ENCODE measurements at places on chromosomes 2 and 18.

- no peak for DNase-seq
Measured at GRCh38 chr2:8550937-8551621, 130.8 kb upstream of the ID2 start.

GRCh38 chr2:66478731-66479316, 43.9 kb downstream of the MEIS1 start:
- DNase-seq, result no peak

DNA sequence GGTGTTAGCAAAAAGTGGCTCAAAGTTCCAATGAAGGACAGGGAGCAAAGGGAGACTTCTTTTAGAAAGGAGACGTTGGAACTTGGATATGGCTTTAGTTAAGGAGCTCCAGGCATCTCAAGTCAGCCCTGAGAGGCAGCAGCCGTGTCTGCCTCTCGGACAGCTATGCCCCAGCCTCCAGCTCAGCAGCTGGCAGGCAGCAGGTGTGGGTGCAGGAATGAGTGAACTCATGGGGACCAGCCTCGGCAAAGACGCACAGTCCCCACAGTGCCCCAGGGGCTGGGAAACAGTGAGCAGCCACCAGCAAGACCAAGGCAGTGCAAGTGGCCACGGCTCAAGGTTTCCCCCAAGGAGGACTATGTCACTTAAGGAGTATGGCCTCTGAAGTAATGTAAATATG, 1.6 kb upstream of the LRRFIP1 start:
- no peak for DNase-seq

DNA sequence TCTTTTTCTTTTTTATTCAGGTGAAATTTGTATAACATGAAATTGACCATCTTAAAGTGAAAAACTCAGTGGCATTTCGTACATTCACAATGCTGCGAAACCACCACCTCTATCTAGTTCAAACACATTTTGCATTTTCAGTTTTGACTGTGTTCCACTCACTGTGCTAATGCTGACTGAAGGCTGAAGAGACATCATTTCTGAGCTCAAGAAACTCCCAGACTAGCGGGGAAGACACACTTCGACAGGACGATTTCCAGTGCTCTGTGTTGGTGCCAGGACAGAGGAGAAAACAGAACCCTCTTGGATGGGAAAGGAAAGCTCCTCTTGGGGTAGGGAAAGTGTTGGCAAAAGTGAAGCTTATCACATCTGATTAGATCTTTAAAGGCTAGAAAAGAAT, 44.2 kb upstream of the CBLN2 start:
- no peak for DNase-seq

GRCh38 chr2:241094172-241094571, 7.9 kb downstream of the MTERF4 start:
- DNase-seq, result no peak

GRCh38 chr18:55534547-55534946, 53.4 kb downstream of the TCF4 start:
- DNase-seq, result no peak

GRCh38 chr2:239215136-239215925, 185.5 kb downstream of the HDAC4 start:
- peak; percentile 2 for DNase-seq

GRCh38 chr2:188494906-188495305, 203.2 kb downstream of the GULP1 start:
- no peak for DNase-seq

- DNase-seq, result peak; percentile 14
Measured at GRCh38 chr2:121356058-121356640, 71.1 kb upstream of the TFCP2L1 start.

GRCh38 chr2:9772999-9773902, 70.0 kb upstream of the TAF1B start:
- DNase-seq, result no peak

DNA sequence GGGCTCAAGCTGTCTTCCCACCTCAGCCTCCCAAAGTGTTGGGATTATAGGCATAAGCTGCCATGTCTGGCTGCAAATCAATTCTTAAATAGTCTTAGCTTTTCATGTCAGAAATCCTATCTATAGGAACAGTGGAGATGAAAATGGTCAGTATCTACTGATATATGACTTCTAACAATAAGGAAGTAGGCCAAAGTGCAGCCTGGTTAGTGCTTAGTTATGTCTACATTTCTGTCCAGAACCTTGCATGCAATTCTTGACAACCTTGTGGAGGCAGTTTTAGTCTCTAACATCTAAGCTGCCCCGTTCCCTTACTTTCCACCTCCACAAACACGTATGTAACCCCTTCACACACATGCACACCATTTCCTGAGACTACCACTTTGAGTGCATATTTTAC, 169.2 kb upstream of the SPATS2L start:
- DNase-seq, result no peak

GRCh38 chr2:144032566-144032965, 487.4 kb downstream of the ZEB2 start:
- DNase-seq, result no peak

Data from CD4-positive, alpha-beta T cell treated with Interleukin-4 for 1 hour (primary cell).